T-helper 9 cell (primary cell): ENCODE measurements at places on chromosomes 1 and 21.

GRCh38 chr1:26015358-26015757 lies 6.2 kb upstream of the EXTL1 start:
- no peak for DNase-seq

DNA sequence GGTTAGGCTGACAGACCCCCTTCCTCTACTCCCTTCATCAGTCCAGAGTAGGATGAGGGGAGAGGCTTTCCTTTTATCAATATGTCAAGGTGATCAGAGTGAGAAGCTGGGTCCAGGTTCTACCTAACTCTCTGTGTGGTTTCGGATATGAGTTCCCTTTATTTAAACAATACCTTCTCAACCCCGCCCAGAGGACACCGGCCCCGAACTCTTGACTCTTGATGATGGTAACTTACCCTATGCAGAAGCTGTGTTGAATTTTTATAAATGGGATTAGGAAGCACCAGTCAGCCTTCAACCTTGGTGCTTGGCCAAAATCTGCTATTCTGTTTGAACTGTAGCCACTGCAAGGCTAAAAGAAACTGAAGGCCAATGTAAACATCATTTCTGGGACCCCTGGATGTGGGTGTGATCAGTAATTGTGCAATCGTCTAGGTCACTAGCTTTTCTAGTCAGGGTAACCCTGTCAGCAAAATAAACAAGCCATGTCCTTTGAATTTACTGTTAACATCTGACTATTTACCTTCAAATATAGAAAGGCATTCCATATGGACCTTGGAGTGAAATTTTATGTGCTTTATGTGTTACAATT lies 398.3 kb downstream of the SEC16B start:
- no peak for DNase-seq

DNA sequence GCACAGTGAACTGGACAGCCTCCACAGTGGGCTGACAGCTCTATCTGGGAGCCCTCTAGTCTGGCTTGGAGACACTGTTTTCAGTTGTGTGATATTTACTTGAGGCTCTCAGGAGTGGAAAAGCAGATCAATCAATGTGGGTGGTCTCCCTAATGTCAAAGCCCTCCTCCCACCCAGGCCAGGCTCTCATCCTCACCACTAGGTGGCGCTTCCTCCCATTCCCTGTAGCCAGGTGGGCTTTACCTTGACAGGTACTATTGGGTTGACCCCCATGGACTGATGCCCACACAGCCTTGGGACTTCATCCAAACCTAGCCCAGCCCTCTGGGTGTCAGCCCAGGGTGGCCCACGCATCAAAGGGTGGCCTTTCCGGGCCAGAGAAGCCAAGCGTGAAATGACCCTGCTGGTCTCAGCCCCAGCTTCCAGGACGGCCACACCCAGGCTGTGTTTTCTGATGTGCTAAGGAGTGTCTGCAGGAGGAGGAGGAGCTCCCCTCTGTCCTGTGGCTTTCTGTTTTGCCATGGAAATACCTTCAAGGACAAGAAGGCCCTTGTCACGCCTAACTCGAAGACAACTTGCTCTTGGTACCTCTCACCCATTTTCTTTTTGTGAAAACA lies 54.0 kb downstream of the CLIC6 start:
- DNase-seq: peak; percentile 16

DNA sequence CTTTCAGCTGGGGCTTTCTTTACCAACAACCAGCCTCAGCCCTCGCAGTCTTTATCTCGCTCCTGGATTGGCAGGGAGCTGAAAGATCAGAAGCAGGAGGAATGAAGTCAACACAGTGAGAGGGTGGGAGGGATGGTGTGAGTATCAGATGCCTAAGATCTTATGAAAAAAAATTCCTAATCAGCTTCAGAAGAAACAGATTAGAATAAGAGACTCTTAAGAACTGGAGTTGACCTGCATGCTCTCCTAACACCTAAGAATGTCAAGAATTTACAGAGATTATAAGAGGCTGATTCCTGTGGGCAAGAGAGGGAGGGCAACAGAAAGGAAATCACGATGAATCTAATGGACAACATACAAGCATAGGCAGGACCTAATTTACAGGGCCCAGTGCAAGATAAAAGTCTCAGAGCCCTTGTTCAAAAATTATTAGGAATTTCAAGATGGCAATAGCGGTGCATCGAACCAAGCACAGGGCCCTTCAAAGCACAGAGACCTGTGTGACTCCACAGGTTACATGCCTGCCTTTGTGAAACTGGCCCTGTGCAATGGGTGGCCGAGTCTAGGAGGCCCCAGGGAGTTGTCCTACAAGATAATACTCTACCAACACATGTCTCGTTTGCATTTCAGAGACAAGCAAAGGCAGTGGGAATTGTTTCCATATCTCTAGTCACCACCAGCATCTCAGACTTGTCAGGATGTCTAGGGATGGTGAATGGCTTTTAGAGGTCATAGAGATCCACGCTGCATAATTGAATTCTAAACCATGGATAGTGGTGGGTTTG lies 65.3 kb upstream of the PPP2R5A start:
- no peak for DNase-seq

- DNase-seq: no peak
These were observed 638.5 kb upstream of the CAMK1G start for GRCh38 chr1:208944981-208945451.

- no peak for DNase-seq
These were observed 11.1 kb downstream of the LRRC3 start for GRCh38 chr21:44466351-44466954.

DNA sequence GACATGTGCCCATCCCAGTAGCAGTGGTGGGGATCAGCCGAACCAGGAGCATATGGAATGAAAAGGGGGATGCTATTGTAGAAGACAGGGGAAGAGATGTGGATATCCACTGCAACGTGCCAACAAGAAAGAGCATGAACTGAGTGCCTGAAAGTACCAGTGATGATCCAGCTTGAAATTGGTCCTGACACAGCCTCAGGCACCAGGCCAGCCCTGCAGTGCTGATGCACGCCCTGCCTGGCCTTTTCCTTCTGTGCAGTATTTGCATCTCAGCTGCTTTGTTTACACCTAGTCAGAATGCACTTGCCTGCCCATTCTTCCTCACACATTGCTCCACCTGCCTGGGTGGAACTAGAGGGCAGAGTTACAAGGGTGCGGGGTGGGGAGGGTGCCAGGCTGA lies 50.3 kb upstream of the ARTN start:
- no peak for DNase-seq

- no peak for DNase-seq
These were observed 142.7 kb upstream of the UBE2U start for GRCh38 chr1:64060611-64061302.

- DNase-seq: no peak
These were observed 196.1 kb downstream of the AMY1C start for GRCh38 chr1:103945774-103946173.

DNA sequence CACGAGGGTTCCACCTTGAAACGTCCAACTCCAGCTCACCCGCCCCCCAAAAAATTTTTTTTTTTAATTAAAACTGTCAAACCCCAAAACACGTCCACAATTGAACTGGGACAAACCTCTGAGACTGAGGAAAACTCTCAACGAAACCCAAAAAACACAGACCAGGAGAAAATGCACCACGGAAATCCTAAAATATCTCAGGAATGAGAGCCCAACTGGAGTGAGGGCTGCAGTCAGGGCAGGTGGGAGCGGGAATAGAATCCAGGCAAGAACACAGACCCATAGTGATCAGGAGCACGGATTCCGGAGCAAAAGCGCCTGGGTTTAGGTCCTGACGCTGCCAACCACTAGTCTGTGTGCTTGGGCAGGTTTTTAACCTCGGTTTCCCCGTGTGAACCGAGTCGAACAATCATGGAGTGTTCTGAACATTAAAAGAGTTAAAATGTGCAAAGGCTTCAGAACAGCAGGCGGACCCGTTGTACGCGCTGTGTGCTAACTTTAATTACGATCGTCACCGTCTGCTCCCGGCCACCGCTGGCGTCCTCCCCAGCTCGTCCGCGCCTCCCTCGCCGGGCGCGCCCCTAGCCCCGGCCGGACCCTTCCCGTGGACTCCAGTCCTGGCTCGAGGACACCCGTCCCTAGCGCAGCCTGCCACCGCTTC lies 624 bp downstream of the ARHGAP29 start:
- DNase-seq: no peak

GRCh38 chr1:18351735-18352134 lies 129.0 kb upstream of the KLHDC7A start:
- no peak for DNase-seq

DNA sequence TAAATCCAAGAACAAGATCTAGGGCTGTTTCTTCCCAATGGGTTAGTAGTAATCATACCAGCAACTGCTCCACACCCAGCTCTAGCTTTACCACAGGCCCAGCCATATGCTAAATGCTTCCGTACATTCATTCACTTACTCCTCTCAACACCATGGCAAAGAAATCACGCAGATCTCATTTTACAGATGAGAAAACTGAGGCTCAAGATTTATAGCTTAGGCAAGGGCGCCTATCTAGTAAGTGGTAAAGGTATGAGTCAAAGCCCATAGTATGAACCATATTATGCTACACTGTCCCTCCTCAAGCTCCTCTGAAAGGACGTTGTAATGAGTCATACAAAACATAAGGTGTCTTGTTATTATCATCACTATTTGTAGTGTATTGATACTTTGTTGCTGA lies 82.2 kb downstream of the NIBAN1 start:
- no peak for DNase-seq

DNA sequence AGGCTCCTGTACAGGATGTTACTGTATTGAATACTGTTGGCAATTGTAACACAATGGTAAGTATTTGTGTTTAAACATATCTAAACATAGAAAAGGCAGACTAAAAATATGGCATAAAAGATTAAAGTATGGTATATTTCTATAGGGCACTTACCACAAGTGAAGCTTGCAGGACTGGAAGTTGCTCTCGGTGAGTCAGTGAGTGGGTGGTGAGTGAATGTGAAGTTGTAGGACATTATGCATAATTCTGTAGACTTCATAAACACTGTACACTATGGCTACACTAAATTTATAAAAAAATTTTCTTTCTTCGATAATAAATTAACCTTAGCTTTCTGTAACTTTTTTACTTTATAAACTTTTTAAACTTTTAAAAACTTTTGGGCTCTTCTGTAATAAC lies 13.7 kb upstream of the TRIM62 start:
- no peak for DNase-seq
